AG09319 (cell line): ENCODE measurements at places on chromosomes 5 and 9.

DNA sequence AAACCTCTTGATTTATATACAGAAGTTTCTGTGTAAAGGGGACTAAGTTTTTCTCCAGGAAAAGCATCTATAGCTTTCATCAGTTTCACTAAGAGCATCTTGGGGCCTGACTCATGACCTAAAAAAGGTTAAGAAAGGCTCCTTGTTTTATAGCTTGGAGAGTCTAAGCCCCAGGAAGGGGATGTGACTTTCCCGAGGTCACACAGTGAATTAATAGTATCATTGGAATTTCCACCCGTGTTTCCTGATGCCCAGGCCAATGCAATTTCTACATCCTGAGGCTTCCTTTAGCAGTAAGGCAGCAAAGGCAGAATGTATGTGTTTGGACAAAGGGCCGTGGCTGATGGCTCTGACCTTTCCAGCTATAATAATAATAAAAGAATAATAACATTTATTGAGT lies 8.6 kb downstream of the MORN5 start:
- DNase-seq, result no peak

DNA sequence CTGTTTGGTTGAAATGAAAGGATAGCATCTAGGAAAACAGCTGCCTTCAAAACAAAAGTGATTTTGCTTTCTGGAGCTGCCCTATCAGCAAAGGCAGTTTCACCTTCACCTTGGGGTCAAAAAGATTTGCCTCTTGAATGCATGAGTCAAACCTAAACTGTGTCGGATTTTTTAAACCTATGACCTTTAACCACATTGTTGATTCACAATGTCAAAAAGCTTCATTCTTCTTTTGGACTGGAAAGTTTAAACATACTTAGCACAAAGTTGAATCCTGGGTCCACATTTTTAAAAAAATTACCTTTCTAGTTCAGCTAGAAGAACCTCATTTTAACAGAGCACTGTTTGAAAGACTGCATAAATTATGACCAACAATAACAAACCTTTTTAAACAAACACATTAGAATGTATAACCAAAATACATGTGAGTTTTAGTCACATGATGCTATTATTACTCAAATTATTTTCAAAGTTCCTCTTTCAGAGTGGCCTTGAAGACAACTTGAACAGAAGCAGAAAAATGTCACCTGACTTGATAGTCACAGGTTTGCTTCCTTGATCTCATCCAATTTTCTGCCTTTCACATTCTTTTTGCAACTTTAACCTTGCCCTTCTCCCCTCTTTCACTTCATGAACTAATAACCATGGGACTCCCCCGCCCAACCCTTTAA lies 109.7 kb upstream of the LHFPL2 start:
- DNase-seq, result no peak

- DNase-seq, result no peak
Observed at GRCh38 chr5:124161266-124161665, 585.2 kb downstream of the ZNF608 start.

DNA sequence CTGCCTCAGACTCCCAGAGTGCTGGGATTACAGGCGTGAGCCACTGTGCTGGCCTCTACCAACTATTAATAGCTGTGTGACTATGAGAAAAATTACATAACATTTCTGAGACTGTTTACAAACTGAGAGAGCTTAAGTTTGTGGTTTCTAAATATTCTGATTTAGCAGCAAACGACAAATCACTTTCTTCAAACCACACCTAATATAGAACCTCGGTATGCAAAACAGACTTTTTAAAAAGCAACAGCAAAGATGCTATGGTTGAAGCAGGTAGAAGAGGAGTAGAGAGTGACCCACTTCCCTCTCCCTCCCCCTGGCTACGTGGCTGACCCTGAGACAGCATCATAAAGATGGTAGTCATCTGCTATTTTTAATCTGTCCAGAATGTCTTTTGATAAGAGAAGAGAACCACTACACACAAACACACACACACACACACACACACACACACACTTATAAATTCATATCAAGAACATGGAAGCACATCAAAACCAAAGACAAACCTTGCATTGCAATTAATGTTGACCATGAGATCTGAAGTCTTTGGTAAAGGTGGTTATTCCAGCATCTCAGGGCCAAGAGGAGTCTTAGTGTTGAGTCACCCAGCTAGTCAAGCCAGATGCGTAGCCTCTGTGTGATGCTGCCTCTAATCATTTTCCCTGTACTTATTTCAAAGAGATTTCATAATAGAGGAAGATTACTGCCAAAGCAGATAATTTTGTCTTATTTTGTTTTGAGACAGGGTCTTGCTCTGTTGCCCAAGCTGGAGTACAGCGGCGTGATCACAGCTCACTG lies 58.1 kb upstream of the TMEM215 start:
- DNase-seq, result no peak

GRCh38 chr9:948497-948896 lies 28.0 kb upstream of the DMRT3 start:
- DNase-seq, result no peak

DNA sequence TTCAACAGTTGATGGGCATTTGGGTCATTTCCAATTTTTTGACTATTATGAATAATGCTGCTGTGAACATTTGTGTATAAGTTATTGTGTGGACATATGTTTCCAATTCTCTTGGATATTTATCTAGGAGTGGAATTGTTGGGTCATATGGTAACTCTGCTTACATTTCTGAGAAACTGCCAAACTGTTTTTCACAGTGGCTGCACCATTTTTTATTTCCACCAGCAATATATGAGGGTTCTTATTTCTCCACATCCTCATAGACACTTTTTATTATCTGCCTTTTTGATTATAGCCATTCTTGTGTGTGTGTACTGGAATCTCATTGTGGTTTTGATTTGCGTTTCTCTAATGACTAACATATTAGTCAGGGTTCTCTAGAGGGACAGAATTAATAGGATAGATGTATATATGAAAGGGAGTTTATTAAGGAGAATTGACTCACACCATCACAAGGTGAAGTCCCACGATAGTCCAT lies 14.7 kb upstream of the MED27 start:
- DNase-seq, result peak; percentile 49

DNA sequence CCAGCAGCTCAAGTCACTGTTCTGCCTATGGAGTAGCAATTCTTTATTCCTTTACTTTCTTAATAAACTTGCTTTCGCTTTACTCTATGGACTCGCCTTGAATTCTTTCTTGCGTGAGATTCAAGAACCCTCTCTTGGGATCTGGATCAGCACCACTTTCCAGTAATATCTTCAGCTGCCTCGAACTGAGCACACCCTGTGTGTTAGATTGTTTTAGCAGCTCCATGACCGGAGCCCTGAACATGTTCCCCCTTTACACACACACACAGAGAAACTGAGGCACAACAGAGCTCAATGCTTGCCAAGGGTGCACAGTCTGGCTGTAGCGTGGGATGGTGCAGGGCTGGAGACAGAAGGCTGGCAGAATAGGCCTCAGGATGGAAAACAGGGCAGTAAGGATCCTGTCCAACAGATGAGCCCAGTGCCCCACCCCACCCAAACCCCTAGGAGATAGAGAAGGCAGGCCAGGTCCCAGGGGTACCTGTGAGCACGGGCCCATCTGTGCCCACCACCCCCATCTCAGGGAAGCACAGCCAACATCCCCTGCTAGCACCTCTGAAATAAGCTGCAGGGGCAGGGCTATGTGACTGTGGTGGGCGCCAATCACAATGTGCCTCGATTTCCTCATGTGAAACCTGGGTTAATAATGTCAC lies 27.9 kb downstream of the BICD2 start:
- DNase-seq, result no peak

- DNase-seq, result no peak
Observed at GRCh38 chr5:891837-892393, 686 bp downstream of the BRD9 start.

GRCh38 chr5:124134941-124135340 lies 611.5 kb downstream of the ZNF608 start:
- DNase-seq, result no peak

- DNase-seq, result no peak
Observed at GRCh38 chr5:155556222-155556621, 542.7 kb downstream of the KIF4B start.

GRCh38 chr5:56737002-56737621 lies 78.2 kb upstream of the MAP3K1 start:
- no peak for DNase-seq

DNA sequence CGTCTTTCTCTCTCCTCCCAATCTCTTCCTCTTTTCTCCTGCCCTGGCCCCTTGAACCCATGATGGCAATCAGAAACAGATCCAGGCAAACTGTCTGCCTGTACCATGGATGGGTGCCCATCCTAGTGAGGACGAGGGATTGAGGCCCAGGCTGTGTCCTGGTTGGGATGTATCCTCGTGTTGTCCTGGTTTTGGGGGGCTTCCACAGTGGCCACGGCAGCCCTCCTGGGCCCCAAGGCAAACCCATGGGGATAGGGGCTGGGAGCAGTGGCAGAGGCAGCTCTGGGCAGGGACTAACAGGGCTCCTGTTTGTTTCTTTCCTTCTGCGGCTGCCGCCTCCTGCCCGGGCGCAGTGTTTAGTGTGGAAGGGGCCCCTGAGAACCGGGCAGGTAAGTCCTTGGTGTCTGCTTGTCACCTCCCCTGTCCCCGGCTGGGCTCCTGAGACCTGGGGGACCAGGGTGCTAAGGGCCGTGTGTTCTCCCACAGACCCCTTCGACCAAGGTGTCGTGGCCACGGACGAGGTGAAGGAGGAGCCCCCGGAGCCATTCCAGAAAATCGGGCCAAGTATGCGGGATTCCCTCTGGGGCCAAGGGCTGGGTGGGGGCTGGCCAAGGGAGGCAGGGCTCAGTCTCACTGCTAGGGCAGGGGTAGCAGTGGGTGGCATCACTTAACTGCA lies 70.0 kb downstream of the AMBP start:
- DNase-seq, result no peak

DNA sequence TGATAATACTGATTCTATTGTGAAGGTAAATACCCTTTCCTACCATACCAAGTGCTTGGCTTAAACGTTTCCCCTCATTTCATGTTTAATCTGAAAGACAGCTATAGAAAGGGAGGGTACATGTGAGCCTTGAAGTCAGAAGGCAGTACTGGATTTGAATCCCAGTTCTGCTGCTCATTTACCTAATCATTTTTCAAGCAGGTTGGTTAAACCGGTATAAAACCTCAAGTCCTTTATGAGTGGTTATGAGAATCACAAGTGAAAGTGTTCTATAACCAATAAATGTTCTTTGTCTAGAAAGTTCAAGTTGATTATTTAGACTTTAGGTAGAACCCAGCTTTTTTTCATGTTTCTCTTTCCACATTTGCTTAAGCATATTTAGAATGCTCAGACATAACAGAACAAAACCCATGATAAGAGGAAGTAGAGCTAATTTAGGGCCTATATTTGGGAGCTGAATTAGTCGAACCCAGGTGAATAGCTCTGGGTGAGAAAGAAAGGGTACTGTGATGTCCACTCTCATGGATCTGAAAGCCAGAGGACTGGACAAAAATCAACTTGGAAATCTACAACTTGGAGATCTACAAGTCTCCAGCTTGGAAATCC lies 29.7 kb upstream of the F2RL2 start:
- DNase-seq, result no peak

DNA sequence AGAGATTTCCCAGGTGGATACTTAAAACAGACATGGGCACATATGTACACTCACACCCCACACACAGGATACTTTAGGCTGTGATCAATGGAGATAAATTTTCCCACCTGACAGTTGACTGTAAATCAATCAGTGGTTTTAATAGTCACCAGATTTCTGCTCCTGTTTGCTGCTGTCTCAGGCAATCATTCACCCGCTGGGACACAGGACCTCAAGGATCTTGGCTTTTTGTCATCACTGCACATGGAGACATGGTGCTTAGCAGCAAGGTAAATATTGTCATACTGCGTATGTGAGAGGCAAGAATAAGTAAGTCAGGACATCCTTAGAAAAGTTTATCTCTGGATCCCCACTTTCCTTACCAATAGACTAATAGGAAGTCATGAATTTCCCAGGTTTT lies 60.8 kb upstream of the KLF9 start:
- DNase-seq, result no peak

- no peak for DNase-seq
Observed at GRCh38 chr9:113898596-113898995, 22.5 kb downstream of the ZNF618 start.

DNA sequence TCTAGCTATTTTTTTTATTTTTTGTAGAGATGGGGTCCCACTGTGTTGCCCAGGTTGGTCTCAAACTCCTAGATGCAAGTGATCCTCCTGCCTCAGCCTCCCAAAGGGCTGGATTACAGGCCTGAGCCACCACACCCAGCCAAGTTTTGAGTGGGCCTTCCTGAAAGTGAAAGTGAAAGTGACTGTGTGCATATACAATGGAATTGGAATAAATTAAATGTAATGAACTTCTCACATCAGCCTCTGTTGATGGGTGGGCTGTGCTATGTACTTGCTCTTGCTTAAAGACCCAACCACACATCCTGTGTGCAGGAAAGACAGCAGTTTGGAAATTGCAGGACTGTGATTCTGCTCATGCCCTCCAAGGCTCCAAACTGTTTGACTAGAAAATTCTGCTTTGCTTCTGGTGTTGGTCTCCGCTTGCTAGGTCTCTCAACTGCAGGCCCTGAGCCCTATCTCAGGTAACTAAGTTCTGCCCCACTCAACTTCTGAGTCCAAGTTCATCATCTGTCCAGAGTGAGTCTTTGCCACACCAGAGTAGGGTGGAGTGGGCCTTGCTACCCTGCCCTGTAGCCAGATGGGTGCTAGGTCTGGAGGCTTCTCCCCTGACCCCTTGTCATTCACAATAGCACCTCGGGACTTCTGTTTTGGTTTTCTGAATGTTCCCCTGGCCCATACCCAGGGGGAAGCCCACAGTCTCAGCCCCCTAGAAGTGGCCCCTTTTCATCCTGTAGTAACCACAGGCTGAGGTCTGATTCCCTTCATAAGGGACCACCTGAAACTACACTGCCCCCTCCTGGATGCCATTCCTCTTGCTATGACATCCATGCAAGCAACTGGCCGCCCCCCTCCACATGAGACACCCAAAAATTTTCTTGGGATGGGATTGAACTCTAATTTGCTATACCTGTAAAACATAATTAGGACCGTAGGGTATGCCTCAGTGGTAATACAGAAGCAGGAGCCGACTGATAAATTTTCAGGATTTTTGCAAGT lies 36.5 kb upstream of the RAD23B start:
- DNase-seq, result no peak

DNA sequence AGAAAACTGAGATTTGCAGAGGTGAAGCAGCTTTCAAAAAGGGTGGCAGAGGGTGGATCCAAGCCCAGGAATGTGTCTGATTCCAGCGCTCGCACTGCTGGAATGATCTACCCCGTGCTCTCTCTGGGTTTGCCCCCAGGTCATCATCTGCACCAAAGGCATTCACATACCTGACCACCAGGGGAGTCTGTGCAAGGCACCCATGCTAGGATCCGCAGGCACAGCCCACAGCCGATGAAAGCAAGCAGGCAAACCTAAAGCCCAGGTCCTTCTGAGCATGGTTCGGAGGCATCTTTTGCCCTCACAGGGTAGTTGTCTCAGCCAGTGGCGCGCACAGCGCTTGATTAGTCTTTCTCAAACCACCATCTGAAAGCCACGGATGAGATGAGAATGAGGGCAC lies 56.6 kb downstream of the TEK start:
- no peak for DNase-seq

- no peak for DNase-seq
Observed at GRCh38 chr5:135387629-135387960, 11.4 kb downstream of the MACROH2A1 start.
